NCI-H1694 (cell line): ENCODE measurements at places on chromosomes 1 and 21.

GRCh38 chr1:245946905-245947304, 560.2 kb downstream of the SMYD3 start:
- no peak for DNase-seq

GRCh38 chr21:36730291-36731281, 31.7 kb downstream of the SIM2 start:
- no peak for DNase-seq

GRCh38 chr1:233362743-233363142, 35.2 kb downstream of the MAP3K21 start:
- no peak for DNase-seq

- DNase-seq = no peak
Measured at GRCh38 chr1:16405441-16405840, 31.8 kb downstream of the SPATA21 start.
